ENCODE measurements at places on chromosomes 4 and X.

DNA sequence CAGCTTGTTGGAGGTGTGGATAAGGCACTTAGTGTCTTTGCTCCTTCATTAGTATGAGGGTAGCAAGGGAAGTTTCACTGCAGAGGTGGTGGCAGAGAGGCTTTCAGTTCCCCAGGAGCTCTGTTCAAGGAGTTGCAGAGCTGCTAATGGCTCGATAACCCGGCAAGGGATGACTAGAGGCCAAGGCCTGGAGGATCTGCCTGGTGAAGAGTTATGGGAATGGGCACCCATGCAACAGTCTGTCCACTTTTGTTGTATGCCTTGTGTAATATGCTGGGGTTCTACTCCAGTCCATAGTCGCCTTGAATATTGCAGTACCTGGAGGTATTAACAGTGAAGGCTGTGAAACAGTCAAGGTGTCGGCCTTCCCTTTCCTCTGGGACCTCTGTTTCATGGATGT lies 67.8 kb upstream of the NBDY start:
- DNase-seq, result no peak

- no peak for DNase-seq
These were observed 18.3 kb upstream of the HERC3 start for GRCh38 chr4:88573995-88574394.

- no peak for DNase-seq
These were observed 467.4 kb downstream of the GRIA2 start for GRCh38 chr4:157687971-157688370.

DNA sequence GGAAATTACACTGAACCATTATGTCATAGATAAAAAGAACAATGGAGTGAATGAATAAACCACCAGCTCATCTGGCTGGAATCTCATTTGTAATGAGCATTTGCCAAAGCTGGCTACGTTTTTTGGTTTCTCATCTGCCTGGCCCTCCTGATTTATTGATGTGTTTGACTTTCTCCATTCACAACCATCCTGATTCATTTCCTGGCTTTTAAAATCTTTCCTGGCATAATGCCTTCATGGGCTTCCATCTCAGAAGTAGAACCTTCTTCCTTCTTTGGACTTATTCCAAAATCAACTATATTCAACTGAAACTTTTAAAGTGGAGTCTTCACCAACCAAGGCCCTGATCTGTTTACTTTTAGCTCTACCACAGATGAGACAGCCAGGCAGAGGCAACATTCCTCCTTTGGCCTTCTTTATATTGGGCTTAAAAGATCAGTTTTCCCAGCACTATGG lies 36.0 kb upstream of the ARSJ start:
- no peak for DNase-seq

DNA sequence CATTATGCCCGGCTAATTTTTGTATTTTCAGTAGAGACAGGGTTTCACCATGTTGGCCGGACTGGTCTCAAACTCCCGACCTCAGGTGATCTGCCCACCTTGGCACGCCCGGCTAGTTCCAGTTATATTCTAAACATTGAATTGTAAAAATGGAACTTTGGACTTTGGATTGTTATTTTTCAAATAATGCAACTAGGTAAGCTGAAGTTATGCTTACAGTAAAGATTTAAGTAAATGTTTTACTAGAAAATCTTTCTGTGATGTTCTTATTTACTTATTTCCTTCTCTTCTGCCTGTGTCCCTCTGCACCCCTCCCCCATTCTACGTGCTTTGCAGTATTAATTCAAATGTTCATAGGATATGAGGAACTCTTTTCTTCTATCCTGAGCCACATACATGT lies 26.1 kb downstream of the GK start:
- no peak for DNase-seq

- DNase-seq, result no peak
These were observed 456.5 kb upstream of the NDST3 start for GRCh38 chr4:117577686-117578311.

Measured in stimulated activated CD4-positive, alpha-beta T cell treated with anti-CD3 and anti-CD28 coated beads, Interleukin-4, amount 100 ng/mL, for 1 hour (primary cell).